ENCODE measurements at places on chromosomes 6 and 20.

DNA sequence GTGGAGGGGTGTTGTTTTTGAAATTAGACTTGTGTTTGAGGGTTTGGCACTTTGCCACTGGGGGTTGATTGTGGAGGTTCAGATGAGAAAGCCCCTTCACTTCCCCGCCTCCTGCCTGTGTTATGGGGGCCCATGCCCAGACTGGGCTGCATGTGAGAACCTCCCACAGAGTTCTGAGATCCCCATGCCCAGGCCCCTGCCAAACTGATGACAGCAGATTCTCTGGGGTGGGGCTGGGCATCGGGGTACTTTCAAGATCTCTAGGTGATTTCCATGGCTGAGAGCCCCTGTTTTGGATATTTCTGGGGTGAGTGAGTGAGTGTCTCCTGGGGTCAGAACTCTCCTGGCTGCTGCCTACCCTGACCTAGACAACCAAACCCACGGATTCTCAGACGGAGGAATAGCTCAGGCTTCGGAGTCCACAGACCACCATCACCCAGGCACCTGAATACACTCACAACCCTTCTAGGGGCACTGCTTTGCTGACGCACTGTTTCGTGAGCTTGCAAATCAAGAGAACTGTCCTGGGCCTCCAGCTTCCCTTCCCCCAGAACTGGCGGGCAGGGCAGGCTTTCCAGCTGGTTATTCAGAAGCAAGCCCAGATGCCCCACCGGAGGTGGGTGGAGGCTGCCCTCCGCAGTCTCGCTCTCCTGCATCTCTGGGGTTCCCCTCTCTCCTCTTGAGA is 6.3 kb downstream of the BCAS1 start:
- peaks cover 15% of the 10 kb centered on the region for H3K4me1 ChIP-seq
- no peaks in the 10 kb centered on the region for H3K36me3 ChIP-seq
- H3K27ac ChIP-seq, result no peak overlapping the region
- no peak for DNase-seq
- H3K4me3 ChIP-seq, result no peak overlapping the region
- no peaks in the 10 kb centered on the region for H3K27me3 ChIP-seq

DNA sequence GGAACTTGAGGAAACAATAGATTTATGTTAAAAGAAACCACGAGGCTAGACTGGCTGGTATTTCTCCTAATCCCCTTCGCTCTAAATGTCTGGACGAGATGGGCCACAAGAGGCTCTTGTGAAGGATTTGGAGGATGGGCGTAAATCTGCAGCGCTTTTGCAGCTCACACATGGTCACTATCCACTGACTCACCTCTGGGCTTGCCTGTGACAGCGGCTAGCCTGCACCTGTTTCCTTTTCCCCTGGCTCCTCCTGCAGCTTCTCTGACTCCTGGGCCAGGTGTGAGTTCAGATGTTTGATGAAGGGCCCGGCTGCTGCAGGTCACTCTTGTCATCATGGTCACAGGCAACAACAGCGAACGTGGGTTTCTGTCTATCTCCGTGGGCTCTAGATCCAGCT is 629.4 kb downstream of the CBLN4 start:
- no peak for DNase-seq
- H3K27ac ChIP-seq, result no peak overlapping the region
- H3K4me3 ChIP-seq, result no peak overlapping the region
- H3K4me1 ChIP-seq, result no peaks in the 10 kb centered on the region

- H3K4me1 ChIP-seq, result no peaks in the 10 kb centered on the region
- H3K27me3 ChIP-seq, result no peaks in the 10 kb centered on the region
- peak overlapping the region; percentile 78 for H3K4me3 ChIP-seq
- H3K36me3 ChIP-seq, result no peaks in the 10 kb centered on the region
- H3K27ac ChIP-seq, result no peak overlapping the region
- no peak for DNase-seq
Measured at GRCh38 chr6:30679765-30680535, 6.5 kb downstream of the PPP1R18 start.

- no peak overlapping the region for H3K4me3 ChIP-seq
- no peaks in the 10 kb centered on the region for H3K27me3 ChIP-seq
- no peaks in the 10 kb centered on the region for H3K4me1 ChIP-seq
- H3K36me3 ChIP-seq, result no peaks in the 10 kb centered on the region
Measured at GRCh38 chr6:16184129-16184528, 54.3 kb upstream of the GMPR start.

- peaks cover 3% of the 10 kb centered on the region for H3K36me3 ChIP-seq
- no peaks in the 10 kb centered on the region for H3K27me3 ChIP-seq
- no peaks in the 10 kb centered on the region for H3K4me1 ChIP-seq
Measured at GRCh38 chr6:28282926-28283325, 1.6 kb downstream of the PGBD1 start.

DNA sequence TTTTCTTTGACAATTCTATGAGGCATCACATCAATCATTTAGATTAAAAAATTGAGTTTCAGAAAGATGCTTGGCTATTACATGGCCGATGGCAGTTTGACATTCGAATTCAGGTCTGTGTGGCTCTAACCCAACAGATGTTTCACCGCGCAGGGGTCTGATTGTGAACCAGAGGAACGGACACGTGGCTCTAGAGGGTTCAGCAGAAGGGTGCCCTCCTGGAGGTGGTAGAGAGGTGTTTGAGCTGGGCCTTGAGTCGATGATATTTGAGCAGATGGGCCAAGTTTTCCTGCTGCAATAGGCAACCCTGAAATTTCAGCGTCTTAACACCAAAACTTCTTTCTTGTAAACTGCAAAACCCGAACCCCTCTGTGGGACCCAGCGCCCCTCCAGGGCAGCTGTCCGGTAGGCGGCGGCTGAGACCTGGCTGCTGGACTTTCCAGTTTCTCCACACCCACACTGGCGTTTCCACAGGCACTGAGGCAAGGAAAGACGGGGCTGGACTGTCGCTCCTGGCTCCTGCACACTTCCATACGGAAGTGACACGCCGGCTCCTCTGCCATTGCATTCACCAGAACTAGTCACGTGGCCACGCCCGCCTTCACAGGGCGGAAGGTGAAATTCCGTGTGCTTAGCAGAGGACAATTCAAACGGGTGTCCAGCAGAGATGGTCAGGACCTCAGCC is 11.3 kb upstream of the AFDN start:
- peaks cover 5% of the 10 kb centered on the region for H3K4me1 ChIP-seq
- H3K27ac ChIP-seq, result no peak overlapping the region
- H3K4me3 ChIP-seq, result no peak overlapping the region

DNA sequence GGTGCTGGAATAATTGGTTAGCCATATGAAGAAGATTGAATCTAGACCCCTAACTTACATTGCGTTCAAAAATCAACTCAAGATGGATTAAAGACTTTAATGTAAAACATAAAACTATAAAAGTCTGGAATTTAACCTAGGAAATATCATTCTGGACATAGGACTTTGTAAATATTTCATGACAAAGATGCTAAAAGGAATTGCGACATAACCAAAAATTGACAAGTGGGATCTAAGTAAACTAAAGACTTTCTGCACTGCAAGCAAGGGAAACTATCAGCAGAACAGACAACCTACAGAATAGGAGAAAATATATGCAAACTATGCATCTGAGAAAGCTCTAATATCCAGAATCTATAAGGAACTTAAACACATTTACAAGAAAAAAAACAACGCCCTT is 45.5 kb upstream of the SLC35F1 start:
- DNase-seq, result no peak
- no peak overlapping the region for H3K27ac ChIP-seq
- H3K36me3 ChIP-seq, result no peaks in the 10 kb centered on the region
- H3K27me3 ChIP-seq, result no peaks in the 10 kb centered on the region
- no peaks in the 10 kb centered on the region for H3K4me1 ChIP-seq
- no peak overlapping the region for H3K4me3 ChIP-seq

DNA sequence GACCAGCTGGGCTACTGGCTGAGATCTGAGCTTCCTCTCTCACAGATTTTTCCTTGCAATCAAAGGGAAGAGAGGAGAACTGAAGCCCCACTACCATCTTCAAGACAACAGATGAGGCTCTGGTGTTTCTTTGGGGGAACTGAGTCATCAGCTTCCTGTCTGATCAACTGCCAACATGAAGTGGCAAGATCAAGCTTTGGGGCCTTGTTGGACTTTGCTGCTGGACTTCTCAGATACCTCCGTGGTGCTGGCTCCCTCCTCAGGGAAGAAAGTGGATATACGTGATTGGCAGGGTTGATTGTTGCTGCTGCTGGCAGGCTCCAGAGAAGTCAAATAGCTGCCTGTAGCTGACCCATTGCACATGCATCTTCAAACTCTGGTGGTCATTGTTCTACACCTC is 3.6 kb upstream of the TOX2 start:
- no peaks in the 10 kb centered on the region for H3K36me3 ChIP-seq
- no peaks in the 10 kb centered on the region for H3K4me1 ChIP-seq
- H3K27ac ChIP-seq, result no peak overlapping the region
- peaks cover 7% of the 10 kb centered on the region for H3K27me3 ChIP-seq
- no peak overlapping the region for H3K4me3 ChIP-seq

Measured in pancreas (tissue), 10 donors.